Activated T-helper 9 cell treated with anti-CD3 and anti-CD28 coated beads, Interleukin-2, amount 50 U/mL, for 16 hours (primary cell): ENCODE measurements at places on chromosomes 3 and 15.

DNA sequence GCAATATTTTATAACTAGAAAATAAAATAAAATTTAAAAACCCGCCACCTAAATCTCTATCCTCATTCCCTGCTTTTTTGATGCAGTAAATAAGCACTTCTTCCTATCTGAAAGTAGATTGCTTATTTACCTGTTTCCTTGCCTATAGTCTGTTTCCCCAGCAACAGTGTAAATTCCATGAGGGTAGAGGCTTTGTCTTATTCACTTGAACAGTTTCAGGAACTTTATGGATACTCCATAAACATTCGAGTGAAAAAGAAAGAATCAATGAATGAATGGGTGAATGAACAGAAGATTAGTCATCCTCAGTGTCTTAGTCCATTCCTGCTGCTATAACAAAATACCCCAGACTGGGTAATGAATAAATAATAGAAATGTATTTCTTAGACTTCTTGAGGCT is 41.7 kb downstream of the SHC4 start:
- DNase-seq = no peak

GRCh38 chr3:123202451-123202850 is 708 bp downstream of the SEC22A start:
- DNase-seq = no peak

DNA sequence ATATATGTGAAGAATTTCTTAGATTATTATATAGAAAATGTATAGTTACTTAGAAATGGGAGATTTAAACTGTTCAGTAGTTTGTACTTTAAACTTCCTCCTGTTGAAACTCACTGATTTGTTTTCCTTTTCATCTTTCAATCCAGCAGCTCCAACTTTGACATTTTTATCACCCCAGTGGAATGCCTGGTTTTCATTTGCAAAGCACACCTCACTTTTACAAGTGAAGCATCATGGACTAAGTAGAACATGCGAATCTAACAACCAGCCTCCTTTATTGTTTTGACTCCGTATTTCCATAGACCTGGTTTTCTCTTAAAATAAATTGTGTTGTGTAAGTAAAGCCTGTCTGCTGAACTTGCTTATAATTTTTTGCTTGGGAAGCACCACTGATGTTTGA is 97.8 kb upstream of the ROBO2 start:
- DNase-seq = no peak

DNA sequence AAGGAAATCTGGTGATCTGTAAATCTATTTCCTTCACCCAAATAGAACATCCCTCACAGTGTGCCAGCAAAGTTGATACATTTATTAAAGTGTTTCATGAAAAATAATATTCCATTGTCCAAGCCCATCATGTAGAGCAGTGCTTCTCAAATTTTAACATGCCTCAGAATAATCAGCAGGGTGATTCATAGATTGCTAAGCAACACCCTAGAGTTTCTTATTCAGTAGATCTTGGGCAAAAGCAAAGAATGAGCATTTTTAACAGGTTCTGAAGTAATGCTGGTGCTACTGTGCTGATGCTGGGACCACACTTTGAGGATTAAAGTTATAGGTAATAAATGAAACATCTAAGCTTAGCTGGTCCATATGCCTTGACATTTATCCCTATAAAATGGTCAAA is 210.5 kb downstream of the ZIC4 start:
- DNase-seq = no peak

- DNase-seq = no peak
Observed at GRCh38 chr15:45866616-45867015, 231.8 kb downstream of the SQOR start.

GRCh38 chr15:95884276-95884675 is 446.2 kb upstream of the NR2F2 start:
- DNase-seq = no peak

DNA sequence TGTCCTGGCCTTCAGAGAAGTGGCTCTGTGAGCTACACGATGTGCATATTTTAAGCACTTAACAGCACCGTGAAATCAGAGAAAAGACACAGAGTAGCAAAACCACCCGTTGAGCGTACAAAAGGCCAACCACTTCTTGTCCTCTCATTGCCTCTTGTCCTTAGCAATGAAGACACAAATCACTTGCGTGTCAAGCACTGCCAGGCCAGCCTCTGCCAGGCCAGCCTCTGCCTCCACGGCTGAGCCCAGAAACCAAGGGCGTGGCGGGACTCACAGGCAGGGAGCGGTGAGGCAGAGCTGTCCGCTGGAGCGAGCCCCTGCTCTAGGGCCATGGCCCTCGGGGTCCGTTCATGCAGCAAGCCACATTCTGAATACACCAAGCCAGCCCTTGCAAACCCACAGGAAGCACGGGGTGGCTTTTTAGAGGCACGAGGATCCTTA is 4.0 kb downstream of the MUC4 start:
- no peak for DNase-seq

DNA sequence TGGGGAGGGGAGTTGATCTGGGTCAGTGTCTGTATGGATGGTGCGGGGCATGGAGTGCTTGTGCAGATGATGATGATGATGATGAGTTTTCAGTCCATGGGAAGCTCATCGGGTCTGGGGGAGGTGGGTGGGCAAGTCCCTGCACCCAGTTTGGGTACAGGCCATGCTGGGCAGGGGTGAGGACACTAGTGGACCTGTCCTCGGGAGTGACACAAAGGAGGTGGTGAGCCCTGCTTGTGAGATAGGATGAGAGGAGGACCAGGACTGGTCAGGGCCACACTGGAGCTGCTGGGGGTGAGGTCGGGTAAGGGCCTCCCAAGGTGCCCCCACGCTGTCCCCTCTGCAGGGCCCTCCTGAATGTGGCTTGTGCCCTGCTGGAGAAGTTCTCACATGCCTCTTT is 177.9 kb downstream of the APBA2 start:
- DNase-seq = no peak
